ENCODE measurements at places on chromosomes 7 and 10.

GRCh38 chr10:128049226-128050120 is 76.8 kb downstream of the MKI67 start:
- DNase-seq, result no peak

- DNase-seq, result no peak
Observed at GRCh38 chr10:73854310-73854709, 20.0 kb downstream of the CAMK2G start.

- no peak for DNase-seq
Observed at GRCh38 chr10:124235232-124235631, 141.8 kb upstream of the CHST15 start.

GRCh38 chr7:10355816-10356215 is 617.9 kb upstream of the PHF14 start:
- no peak for DNase-seq

GRCh38 chr10:30170814-30171213 is 111.4 kb upstream of the JCAD start:
- DNase-seq, result no peak

- no peak for DNase-seq
Observed at GRCh38 chr7:3464900-3465622, 164.0 kb downstream of the SDK1 start.

- DNase-seq, result no peak
Observed at GRCh38 chr7:102834999-102835398, 77.8 kb upstream of the LRRC17 start.

DNA sequence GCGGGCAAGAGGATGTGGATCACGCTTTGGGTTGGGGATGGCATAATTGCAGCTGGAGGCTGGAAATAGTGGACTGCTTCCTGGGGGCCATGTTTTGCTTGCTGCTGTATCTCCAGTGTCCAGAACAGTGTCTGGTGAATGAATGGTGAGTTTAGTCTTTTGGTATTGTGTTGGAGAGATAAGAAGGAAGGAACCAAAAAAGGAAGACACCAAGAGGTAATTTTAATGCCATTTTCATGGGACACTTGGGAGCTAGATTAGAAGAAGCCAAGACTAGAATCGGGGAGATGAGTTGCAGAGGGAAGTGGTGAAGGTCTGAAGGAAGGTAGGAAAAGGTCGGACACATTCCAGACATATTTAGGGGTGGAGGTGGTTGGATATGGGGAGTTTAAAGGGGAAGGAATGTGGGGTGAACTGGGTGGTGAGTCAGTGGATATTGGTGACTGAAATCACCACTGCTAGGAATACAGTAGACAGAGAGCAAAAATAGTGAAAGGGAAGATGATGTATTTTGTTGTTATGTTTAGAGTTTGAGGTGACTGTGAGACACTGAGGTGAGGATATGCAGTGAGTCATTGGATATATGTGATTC is 76.7 kb downstream of the CCNY start:
- no peak for DNase-seq

DNA sequence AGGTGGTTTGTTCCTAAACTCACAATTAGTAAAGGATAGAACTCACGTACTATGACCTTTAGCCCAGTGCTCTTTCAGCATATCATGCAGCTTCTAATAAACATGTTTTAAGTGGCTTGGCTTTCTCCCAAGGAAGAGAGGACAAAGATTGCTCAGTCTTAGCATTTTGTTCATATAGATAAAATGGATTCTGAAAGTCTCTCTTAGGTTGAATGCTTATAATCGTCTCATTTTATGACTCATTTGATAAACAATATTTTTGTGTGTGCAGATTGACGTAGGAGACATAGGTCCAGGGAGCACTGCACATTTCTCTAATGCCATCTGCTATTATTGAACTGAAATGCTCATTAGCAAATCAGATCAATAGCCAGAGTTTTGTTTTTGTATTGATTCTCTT is 44.8 kb downstream of the GNAT3 start:
- DNase-seq, result no peak

DNA sequence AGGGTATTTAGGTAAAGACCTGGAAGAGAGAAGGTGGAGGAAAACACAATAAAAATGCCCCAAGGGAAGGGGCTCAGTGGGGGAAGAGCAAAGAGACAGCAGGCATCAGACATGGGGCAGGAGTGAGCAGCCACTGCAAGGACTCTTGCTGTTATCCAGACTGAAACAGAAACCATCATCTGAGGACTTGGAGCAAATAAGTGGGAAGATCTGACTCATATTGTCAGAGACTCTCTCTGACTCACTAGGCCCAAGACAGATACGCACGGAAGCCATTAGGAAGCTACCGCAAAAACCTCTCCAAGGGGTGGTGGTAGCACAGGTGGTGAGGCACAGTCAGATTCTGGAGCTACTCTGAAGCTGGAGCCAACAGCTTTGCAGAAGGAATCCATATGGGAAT is 110.7 kb downstream of the RNF32 start:
- no peak for DNase-seq

DNA sequence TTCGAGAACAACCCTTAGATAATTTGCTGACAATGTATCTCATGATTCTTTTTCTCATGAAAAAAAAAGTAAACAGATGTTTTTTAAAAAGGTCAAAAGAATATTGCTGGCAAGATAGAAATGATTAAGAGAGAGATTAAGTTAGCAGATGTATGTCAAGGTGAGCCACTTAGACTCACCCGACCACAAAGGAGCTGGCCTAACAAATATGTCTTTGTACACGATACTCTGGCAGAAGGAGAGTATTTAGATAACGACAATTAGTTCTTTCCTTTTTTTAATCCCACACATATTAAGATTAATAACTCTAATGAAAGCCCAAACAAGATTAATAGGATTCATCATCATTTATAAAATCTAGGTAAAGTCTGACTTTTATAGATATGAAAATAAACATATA is 156.7 kb downstream of the RAPGEF5 start:
- DNase-seq, result no peak
